Frontal cortex (tissue), 4 donors: ENCODE measurements at places on chromosomes 3 and 15. TPM values are rescaled to one million over a fixed set of nuclear protein-coding genes. Genes with fewer than 3 reads are reported as not detected.

LOXL1 gene
- 2.4 TPM for total RNA-seq

MYL3 gene
- total RNA-seq: not detected

FANCD2OS gene
- not detected for total RNA-seq

KLHL18 gene
- 26.1 TPM for total RNA-seq

- DNase-seq: no peak
These were observed 231.0 kb downstream of the ITPR1 start for GRCh38 chr3:4724051-4724629.
